Pancreas (tissue), 10 donors: ENCODE measurements at places on chromosomes 2 and 18. TPM values are rescaled to one million over a fixed set of nuclear protein-coding genes. Genes with fewer than 3 reads are reported as not detected.

DNA sequence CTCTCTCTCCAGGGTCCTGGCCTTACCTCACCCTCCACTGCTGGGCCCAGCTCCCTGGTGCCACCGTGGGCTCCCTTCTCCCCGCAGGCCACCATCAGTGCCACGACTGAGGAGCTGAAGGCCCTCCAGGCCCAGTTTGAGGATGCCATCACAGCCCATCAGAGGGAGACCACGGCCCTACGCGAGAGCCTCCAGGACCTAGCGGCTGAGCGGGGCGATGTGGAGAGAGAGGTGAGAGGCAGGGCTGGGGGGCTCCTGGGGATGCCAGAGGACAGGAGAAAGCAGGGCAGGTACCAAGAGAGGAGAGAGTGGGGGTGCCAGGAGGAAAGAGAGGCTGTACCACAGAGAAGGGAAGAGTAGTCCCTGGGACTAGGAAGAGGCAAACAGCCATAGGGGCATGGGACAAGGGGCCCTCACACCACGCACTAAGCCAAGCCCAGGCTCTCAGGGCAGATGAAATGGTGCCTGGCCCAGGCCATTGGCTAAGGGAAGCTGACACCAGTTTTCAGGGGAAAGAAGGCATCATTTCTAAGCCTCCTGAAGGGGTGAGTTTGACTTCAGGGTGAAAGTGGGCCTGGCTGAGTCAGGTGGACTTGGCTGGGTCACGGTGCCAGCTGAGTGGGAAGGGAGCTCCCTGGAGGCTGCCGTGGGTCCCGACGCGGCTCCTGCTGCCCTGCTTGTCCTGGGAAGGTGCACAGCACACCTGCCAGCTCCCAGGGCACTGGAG is 39.0 kb upstream of the SNED1 start:
- H3K4me3 ChIP-seq, result no peak overlapping the region
- DNase-seq, result no peak
- H3K27me3 ChIP-seq, result no peaks in the 10 kb centered on the region

DNA sequence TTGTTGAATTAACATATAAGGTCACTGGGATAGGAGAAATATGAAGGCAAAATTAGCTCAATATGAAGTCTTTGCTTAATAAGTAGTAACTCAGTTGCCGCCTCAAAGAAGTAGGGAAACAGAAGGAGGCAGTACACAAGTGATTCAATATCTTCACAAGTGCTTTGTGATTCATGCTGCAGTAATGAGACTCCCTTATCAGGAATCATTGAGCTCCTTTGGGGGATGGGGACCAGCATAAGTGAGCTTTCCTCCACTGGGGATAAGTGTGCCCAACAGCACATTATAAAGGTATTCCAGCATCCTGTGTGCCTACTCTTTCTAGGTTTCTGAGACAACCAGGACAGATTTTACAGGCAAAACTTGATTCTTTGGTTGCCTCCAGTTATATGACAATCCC is 323.4 kb upstream of the UBE2E3 start:
- H3K27me3 ChIP-seq, result no peaks in the 10 kb centered on the region
- no peak overlapping the region for H3K4me3 ChIP-seq
- H3K27ac ChIP-seq, result no peak overlapping the region
- no peaks in the 10 kb centered on the region for H3K4me1 ChIP-seq

DNA sequence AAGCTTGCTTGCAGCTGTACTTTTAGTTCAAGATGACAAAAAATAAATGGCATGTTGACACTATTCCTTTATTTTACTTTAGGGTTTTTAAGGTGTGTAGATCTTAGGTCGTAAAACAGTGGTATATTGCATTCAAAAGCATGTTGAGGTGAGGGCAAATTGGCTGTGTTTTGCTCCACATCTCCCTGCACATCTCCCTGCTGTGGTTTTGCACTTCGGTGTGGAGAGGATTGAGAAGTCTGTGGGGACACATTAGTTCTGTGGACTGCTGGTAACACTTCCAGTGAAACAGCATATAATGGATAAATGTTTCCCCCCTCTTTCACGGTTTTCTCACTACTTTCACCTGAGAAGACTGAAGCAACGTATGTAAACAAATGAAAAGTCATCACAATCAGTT is 25.1 kb downstream of the C2orf74 start:
- peaks cover 45% of the 10 kb centered on the region for H3K36me3 ChIP-seq
- no peaks in the 10 kb centered on the region for H3K4me1 ChIP-seq
- DNase-seq, result no peak
- no peaks in the 10 kb centered on the region for H3K27me3 ChIP-seq
- H3K4me3 ChIP-seq, result no peak overlapping the region

DNA sequence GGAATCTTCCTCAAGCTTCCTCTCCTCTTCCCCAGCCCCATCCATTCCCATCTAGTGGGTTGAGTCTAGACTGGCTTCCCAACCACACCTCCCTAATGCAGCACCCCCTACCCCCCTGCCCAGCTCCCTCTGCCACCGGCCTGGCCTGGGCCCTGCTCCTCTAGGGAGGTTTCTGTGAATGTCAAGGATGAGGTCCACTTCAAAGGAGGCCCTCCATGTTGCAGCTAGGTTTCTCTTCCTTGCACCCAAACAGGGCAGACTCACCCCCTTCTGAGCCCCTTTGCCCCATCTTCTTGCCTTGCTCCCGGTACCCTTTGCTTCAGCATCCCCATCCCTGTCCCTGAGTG is 18.3 kb downstream of the EMX1 start:
- no peak overlapping the region for H3K27ac ChIP-seq
- H3K36me3 ChIP-seq, result no peaks in the 10 kb centered on the region
- no peak overlapping the region for H3K4me3 ChIP-seq
- H3K4me1 ChIP-seq, result no peaks in the 10 kb centered on the region

GRCh38 chr18:57035590-57035989 is 111.3 kb upstream of the BOD1L2 start:
- no peak for DNase-seq
- no peaks in the 10 kb centered on the region for H3K36me3 ChIP-seq
- no peak overlapping the region for H3K27ac ChIP-seq

Gene COX5B
- 102 TPM for total RNA-seq

- no peaks in the 10 kb centered on the region for H3K4me1 ChIP-seq
- DNase-seq, result no peak
- no peak overlapping the region for H3K4me3 ChIP-seq
- H3K36me3 ChIP-seq, result no peaks in the 10 kb centered on the region
These were observed 102.2 kb downstream of the KIAA1328 start for GRCh38 chr18:36931106-36931505.

- H3K36me3 ChIP-seq, result no peaks in the 10 kb centered on the region
- no peak overlapping the region for H3K4me3 ChIP-seq
- H3K27ac ChIP-seq, result no peak overlapping the region
These were observed 1138.2 kb upstream of the TMEFF2 start for GRCh38 chr2:193332941-193333340.

- H3K27ac ChIP-seq, result no peak overlapping the region
- H3K36me3 ChIP-seq, result no peaks in the 10 kb centered on the region
- no peaks in the 10 kb centered on the region for H3K4me1 ChIP-seq
These were observed 61.1 kb upstream of the UGP2 start for GRCh38 chr2:63780518-63781155.

GRCh38 chr2:230886671-230887071 is 21.9 kb downstream of the ITM2C start:
- no peak overlapping the region for H3K4me3 ChIP-seq
- no peak for DNase-seq
- H3K36me3 ChIP-seq, result no peaks in the 10 kb centered on the region
- no peaks in the 10 kb centered on the region for H3K4me1 ChIP-seq
- H3K27me3 ChIP-seq, result no peaks in the 10 kb centered on the region
